Inflammatory macrophage (primary cell): ENCODE measurements at places on chromosomes 7 and 10.

DNA sequence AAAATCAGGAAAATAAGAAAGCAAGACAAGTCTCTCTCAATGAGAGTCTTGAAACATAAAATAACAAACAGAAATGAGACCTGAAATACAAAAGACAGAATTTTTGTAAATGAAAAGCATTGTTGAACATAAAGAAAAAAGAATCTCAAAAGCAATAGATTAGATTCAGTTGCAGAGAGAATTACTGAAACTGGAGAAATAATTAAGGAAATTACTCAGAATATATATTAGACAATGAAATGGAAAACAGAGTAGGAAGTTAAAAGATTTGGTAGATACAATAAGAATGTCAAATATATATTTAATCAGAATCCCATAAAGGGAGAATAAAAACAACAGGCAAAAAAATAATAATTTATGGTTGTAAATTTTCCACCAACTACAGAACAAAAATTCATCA lies 308.3 kb downstream of the CRPPA start:
- DNase-seq: no peak

- DNase-seq: no peak
Observed at GRCh38 chr7:36171503-36171902, 18.4 kb downstream of the EEPD1 start.

GRCh38 chr7:71384094-71384493 lies 252.2 kb downstream of the GALNT17 start:
- no peak for DNase-seq

DNA sequence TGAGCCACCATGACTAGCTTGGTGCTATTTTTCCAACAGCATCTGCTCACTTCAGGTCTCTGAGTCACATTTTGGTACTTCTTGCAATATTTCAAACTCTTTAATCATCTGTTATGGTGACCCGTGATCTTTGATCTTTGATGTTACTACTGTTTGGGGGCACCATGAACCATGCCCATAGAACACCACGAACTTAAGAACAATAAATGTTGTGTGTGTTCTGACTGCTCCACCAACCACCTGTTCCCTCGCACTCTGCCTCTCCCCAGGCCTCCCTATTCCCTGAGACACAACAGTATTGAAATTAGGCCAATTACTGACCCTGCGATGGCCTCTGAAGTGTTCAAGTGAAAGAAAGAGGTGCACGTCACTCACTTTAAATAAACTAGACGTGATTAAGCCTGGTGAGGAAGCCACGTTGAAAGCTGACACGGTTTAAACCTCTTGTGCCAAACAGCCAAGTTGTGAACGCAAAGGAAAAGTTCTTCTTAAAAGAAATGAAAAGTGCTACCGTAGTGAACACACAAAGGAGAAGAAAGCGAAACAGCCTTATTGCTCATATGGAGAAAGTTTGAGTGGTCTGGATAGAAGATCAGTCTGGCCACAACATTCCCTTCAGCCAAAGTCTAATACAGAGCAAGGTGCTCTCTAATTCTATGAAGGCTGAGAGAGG lies 27.2 kb upstream of the ATP6V0A4 start:
- no peak for DNase-seq

DNA sequence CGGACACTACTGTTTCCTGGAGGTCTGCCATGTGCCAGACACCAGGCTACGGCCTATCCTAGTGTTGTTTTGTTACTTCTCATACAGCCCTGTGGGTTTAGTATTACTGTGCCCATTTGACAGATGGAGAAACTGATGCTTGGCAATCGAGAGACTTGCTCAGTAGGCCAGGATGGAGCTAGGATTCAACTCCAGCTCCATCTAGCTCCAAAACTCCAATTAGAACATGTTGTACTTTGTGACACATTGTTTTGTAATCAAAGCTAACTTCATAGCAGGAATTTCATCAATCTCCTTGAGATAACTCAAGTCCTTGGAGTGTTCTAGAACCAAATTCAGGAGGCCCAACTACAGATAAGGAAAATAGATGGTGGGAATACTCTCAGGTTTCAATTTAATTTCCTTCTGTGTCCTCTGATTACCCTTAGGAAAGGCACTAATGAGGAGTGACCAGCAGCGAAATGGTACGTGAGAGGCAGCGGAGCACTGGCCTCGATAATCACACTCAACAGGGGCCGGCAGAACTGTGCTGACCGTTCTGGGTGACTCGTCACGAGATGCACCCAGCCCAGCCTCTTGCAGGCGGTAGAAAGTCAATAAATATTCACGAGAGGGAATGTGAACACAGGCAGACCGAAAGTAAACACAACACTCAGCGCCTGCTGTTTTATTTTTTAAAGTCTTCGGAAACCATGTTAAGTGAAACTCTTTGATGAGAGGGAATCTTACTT lies 269.6 kb upstream of the NEBL start:
- DNase-seq: no peak

DNA sequence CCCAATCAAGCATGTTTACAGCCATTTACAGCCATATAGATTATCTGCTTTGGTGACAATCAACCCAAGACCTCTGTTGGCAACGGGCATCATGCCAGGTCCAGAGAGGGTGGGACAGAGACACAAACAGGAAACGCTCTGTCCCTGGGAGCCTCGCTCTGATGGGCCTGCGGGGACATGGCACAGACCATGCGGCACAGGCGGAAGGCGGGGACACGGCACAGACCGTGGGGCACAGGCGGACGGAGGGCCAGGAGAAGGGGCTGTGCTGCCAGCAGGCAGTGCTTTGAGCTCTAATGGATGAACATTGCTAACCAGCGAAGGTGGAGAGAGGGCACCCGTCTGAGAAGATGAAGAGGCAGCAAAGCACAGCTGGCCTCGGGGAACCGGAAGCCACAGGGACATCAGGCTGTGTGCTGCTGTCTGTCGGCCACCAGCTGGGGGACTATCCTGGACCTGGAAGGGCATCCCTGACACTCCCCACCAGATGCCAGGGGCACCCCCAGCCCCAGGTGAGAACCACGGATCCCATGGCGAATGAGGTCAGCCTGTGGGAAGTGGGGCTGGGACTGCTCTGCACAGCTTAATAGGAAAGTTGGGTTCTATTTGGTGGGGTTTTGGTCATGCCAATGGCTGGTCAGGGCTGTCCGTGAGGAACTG lies 61.0 kb downstream of the DIP2C start:
- no peak for DNase-seq

DNA sequence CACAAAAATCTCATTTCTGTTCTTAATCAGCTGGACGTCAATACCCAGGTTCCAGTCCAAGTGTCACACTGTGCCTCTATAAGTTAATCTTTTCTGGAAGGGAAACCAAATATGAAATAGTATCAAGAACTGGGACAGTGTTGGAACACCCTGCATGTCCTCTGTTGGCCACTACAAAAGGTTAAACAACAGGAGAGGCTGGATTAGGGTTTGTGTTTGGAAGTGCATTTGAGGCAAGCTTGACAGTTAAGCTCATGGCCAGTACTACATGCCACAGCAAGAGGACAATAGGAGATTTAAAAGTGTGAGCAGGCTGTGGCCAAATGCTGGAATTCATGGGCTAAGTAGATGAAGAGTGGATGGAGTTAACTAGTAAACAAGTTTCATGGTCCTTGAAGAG lies 751.5 kb downstream of the AUTS2 start:
- DNase-seq: no peak

GRCh38 chr7:32489788-32490126 lies 423 bp downstream of the LSM5 start:
- DNase-seq: no peak

DNA sequence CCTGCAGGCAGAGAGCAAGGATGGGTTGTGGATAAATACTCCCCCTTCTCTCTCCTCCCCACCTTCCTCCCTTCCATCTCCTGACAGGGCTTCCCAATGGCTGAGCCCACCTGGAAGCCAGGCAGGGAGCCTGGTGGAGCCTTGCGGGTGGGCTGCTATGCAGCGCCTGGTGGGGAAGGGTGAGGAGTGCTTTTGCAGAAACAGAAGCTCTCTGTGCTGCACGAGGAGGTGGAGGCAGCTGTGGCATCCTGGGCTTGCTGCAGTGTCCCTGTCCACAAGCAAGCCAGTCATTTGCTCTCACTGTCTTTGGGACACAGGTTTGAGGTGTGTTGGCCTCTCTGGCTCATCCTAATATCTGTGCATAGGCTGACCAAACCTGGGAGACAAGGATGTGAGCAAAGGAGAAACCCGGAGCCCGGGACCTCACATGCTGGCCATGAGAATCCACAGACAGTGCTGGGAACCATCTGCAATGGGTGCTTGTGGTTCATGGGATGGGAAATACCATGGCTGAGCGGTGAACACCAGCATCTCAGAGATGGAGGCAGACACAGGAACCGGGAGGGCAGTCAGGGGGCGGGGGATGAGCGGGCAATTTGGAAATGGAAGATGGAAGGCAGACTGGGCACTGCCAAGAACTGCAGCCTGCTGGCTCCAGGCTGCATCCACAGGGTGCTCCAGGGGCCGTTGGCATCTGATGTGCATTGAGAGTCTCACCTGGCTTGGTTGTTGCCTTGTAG lies 364.2 kb downstream of the GLRX3 start:
- DNase-seq: no peak

GRCh38 chr7:70678621-70679251 lies 453.2 kb upstream of the GALNT17 start:
- no peak for DNase-seq

DNA sequence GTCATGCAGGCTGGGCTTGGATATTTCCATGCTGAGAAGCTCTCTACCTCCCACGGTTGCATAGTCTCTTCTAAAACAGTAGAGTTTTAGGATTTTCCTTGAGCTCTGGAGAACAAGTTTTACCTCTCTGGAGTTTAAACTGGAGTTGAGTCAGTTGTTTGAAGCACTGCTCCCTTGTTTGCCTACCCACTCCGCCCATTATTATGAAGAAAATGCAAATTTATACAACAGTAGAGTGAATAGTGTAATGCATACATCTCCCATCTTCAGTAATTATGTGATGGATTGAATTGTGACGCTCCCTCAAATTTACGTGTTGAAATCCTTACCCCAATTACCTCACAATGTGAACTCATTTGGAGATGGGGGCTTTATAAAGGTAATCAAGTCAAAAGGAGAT lies 17.2 kb downstream of the EMX2 start:
- DNase-seq: no peak

DNA sequence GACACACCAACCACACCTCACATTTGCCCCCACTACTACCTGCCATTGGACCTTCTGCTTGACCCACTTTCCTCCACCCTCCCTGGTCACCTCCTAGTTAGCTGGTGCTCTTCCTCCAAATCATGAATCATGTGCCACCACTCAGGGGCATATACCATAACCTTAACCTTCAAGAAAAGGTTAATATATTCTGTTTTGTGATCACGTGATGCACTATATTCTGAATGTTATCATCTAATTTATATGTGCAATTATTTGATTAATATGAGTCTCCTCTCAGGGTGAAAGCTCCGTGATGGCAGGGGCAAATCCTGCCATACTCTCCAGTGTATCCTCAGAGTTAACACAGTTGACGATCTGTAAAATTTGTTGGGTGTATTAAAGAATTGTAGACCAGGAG lies 635.5 kb downstream of the XPNPEP1 start:
- no peak for DNase-seq

DNA sequence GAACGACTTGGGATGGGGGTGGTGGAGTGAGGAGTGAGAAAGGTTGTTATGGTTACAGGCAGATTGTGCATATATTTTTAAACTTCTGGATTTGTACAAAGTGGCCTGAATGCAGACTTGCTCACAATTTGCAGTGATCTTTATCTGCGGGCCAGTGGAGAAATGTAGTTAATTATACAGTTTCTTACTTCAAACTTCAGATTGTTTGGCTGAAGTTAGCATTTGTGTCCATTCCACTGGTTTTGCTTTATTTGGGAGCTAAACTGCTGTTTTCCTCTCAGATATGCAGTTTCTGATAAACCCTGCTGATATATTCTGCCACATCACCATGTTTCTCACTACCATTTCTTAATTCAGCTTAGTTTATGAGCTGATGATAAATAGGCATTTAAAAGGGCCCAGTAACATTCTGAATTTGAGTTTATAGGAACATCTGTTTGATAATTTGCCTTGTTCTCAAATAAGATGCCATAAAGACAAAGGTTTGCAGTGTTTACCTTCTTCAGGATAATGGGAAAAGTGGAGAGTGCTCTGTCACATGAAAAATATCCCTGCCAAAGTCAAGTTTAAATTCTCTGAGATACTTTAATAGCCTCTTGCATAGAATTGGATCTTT lies 170.1 kb downstream of the ST7 start:
- DNase-seq: no peak

- DNase-seq: no peak
Observed at GRCh38 chr10:71435571-71436267, 39.0 kb downstream of the CDH23 start.

DNA sequence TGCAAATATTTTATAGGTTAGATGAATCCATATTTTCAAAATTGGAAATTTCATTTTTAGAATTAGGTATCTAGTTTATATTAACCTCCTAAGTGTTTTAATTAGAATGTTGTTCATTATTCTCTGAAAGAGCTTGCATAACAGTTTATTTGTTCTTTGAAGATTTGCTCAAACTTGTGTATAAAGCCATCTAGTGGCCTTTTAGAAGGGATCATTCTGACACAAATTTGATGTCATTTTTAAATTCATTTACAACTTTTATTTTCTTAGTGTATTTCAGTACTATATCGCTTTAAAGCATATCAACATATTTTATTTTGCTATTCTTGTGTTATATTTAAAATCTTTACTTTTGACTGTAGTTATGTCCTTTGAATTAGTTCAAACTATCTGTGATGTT lies 527.0 kb upstream of the NRG3 start:
- no peak for DNase-seq

DNA sequence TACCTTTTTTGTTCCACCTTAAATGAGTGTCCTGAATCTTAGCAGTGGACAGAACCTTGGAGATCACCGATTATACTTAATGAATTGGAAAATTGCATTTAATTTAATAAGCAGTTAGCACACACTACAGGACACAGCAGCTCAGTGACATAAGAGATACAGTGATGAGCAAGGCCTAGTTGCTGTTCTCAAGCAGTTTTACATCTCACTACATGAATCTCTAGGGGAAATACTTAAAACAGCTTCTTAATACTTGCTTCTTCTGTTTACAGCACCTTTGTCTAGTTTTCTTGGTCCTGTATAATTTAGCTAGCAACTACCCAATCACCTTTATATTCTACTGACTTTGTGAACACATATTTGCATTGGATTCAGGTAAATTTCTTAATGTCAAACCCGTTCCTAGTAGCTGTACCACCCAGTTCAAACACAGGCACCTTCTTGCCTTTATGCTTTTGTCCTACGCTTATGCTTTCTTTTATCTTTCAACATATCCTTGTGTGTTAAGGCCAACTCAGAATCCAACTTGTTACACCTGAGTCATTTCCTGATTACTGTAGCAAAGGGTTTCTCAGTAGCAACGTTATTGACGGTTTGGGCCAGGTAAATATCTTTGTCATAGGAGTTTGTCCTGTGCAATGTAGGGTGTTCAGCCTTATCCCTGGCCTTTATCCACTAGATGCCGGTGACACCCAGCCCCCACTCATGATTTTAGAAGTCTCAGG lies 1.8 kb downstream of the STAM start:
- no peak for DNase-seq

DNA sequence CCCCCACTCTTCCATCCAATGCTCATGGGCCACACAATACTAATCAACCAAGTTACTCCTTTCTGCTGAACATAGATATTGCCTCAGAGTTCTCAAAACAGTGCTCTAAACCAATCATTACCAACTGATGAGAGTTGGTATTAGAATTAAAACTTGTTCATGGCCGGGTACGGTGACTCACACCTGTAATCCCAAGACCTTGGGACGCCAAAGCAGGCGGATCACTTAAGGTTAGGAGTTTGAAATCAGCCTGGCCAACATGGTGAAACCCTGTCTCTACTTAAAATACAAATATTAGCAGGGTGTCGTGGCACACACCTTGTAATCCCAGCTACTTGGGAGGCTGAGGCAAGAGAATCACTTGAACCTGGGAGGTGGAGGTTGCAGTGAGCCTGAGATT lies 8.2 kb downstream of the TM9SF3 start:
- DNase-seq: no peak
